ENCODE measurements at places on chromosomes 1 and 21. TPM values are rescaled to one million over a fixed set of nuclear protein-coding genes. Genes with fewer than 3 reads are reported as not detected.

Gene DMBX1
- polyA plus RNA-seq, result not detected

DNA sequence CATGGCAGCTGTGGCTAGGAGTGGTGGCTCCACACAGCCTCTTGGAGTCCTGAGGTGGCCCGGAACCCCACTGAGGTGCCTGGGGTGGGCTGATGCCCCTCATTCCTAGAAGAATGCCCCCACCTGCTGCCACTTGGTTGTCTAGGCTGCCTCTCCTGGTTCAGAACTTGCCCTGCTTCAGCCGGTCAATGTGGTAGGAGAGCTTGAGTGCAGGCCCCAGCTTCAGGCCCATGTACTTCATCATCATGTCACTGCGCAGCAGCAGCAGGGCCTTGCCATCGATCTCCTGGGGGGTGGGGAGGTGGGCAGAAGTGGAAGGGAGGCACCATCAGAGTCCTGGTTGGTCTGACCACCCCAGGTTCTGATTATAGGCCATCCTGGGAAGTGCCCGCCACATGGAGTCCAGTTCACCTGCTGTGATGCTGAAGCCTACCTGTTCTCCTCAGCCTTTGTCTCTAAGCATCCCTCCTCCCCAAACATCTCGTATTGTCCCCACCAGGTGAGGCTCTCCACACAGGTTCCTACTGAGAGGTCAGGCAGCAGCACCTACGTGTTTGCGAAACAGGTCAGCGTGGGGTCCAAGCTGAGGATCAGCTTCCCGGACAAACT is 6.6 kb upstream of the SLFNL1 start:
- H3K4me3 ChIP-seq, result no peak overlapping the region
- H3K4me1 ChIP-seq, result no peaks in the 10 kb centered on the region
- H3K27ac ChIP-seq, result no peak overlapping the region
- H3K36me3 ChIP-seq, result peaks cover 3% of the 10 kb centered on the region
- H3K27me3 ChIP-seq, result no peaks in the 10 kb centered on the region

GRCh38 chr21:44574457-44575306 is 1.2 kb downstream of the KRTAP10-4 start:
- no peaks in the 10 kb centered on the region for H3K36me3 ChIP-seq
- H3K4me1 ChIP-seq, result no peaks in the 10 kb centered on the region
- no peak overlapping the region for H3K4me3 ChIP-seq
- H3K27ac ChIP-seq, result no peak overlapping the region

Gene PDZK1
- 268 TPM for polyA plus RNA-seq

Gene TMEM240
- 1.6 TPM for polyA plus RNA-seq

Gene DHCR24
- polyA plus RNA-seq, result 162 TPM

GRCh38 chr1:212951947-212952640 is 1.8 kb downstream of the VASH2 start:
- peaks cover 26% of the 10 kb centered on the region for H3K27me3 ChIP-seq
- DNase-seq, result no peak
- H3K4me1 ChIP-seq, result no peaks in the 10 kb centered on the region
- no peak overlapping the region for H3K27ac ChIP-seq

Gene LSM10
- 51.9 TPM for polyA plus RNA-seq

DNA sequence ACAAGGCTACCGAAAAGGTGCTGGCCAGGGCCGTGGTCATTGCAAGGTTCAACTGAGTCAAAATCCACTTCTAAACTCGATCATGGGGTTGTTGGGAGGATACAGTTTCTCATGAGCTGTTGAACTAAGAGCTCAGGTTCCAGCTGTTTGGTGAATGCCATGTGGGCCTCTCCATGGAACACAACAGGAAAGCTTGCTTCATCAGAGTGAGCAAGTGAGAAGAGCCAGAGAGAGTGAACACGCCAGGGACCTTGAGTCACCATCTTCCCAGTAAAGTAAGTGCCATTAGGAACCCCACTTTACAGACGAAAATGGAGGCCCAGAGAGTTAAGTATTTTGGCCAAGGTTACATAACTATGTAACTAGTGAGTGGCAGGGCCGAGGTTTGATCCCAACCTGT is 475.1 kb upstream of the VAMP3 start:
- H3K27ac ChIP-seq, result no peak overlapping the region
- H3K36me3 ChIP-seq, result no peaks in the 10 kb centered on the region
- no peaks in the 10 kb centered on the region for H3K27me3 ChIP-seq

Gene GPATCH2
- polyA plus RNA-seq, result 21.9 TPM

Gene C1orf115
- 313 TPM for polyA plus RNA-seq

- no peaks in the 10 kb centered on the region for H3K27me3 ChIP-seq
- DNase-seq, result no peak
- H3K4me1 ChIP-seq, result no peaks in the 10 kb centered on the region
- H3K27ac ChIP-seq, result no peak overlapping the region
- H3K4me3 ChIP-seq, result no peak overlapping the region
These were observed 37.9 kb downstream of the RLF start for GRCh38 chr1:40199126-40199525.

- DNase-seq, result no peak
- no peaks in the 10 kb centered on the region for H3K36me3 ChIP-seq
- no peak overlapping the region for H3K4me3 ChIP-seq
- no peak overlapping the region for H3K27ac ChIP-seq
- peaks cover 19% of the 10 kb centered on the region for H3K4me1 ChIP-seq
These were observed 10.0 kb downstream of the NCF2 start for GRCh38 chr1:183580281-183580682.

Gene ICOSLG
- 3.3 TPM for polyA plus RNA-seq

DNA sequence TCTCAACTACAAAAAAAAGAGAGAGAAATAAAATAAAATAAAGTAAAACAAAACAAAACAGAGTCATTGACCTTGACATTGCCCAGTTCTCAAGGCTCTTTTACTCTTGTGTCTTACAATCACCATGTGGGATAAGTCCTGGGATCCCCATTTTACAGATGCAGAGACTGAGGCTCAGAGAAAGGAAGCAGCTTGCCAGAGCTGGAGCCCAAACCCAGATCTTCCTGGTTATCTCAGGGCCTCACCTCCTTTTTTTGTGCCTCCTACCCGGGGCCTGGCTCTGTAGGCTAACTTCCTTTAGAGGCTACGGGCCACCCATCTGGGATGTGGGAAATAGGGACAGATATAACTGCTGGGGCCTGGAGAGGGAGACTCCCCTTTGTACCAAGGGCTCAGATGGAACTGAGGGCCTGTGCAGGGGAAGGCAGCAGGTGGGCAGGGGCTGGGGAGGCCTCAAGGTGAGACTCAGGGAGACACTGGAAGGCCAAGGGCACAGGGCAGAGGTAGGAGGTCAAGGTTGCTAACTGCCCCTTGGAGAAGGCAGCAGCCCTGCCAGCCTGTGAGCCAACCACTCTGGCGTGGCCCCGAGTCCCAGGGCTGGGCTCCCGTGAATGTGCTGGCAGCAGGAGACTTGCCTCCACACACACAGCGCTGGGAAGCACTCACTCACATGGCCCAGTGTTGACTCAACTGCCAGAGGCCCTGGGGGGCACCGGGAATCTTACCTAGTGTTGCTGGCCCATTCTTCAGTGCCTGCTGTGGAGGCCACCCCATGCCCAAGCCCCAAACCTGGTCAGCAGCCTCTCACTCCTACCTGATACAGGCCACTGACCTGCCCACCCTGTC is 6.5 kb upstream of the ECE1 start:
- H3K36me3 ChIP-seq, result peaks cover 23% of the 10 kb centered on the region
- DNase-seq, result no peak
- H3K4me3 ChIP-seq, result no peak overlapping the region
- H3K4me1 ChIP-seq, result peaks cover 2% of the 10 kb centered on the region

Gene POFUT2
- polyA plus RNA-seq, result 34.4 TPM

GRCh38 chr1:182119631-182120030 is 58.1 kb upstream of the ZNF648 start:
- no peak for DNase-seq
- H3K4me3 ChIP-seq, result no peak overlapping the region
- peaks cover 3% of the 10 kb centered on the region for H3K4me1 ChIP-seq
- peaks cover 4% of the 10 kb centered on the region for H3K27me3 ChIP-seq

Gene BRDT
- not detected for polyA plus RNA-seq

Gene KRTAP26-1
- not detected for polyA plus RNA-seq

DNA sequence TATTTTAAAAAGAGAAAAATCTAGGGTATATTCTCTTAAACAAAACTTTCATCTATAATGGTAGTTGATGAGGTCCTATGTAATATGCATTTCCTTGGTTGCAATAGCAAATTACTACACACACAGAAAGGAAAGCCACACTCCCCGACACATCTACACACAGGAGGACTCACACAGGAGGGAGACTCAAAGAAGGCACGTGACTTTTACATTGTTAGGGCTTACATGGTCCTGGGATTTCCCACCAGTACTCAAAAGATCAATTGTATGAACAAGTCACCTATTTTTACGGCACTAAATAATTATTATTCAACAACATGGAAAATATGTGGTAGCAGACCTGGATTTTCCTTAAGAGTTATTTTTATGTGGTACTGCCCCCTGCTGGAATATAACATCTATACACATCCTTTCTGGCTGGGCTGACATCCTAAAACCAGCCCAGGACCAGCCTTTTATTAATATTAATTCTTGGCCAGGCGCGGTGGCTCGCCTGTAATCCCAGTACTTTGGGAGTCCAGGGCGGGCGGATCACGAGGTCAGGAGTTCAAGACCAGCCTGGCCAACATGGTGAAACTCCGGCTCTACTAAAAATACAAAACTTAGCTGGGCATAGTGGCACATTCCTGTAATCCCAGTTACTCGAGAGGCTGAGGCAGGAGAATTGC is 33.9 kb upstream of the LGALS8 start:
- no peaks in the 10 kb centered on the region for H3K36me3 ChIP-seq
- no peaks in the 10 kb centered on the region for H3K27me3 ChIP-seq
- no peak overlapping the region for H3K4me3 ChIP-seq
- no peak overlapping the region for H3K27ac ChIP-seq
- DNase-seq, result peak; percentile 60

Gene DPT
- polyA plus RNA-seq, result 0.89 TPM

DNA sequence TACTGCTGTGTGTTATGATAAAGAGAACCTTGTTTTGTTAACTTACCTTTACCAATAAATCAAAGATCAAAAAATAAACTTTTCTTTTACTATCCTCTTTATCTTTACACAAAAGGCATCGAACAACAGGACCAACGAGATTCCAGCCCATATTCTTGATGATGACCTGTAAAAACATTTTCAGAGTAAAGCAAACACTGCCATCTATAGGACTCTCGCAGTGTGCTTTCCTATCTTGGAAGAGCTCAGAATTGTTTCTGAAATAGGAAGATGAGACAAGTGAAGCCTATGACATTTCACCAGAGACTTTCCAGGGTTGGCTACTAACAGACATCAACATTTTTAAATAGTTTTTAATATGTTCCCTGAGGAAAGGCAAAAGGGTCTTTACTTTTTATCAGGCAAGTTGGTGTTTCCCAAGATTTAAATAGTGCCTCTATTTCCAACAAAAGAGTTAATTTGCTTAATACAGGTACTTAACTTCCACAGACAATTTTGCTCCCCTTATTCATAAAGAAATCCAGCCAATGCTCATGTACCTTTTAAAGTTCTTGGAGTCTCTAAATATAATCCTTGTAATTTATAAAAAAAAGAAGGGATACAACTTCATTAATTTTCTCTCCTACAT is 7.3 kb downstream of the GLMN start:
- no peak overlapping the region for H3K27ac ChIP-seq
- H3K36me3 ChIP-seq, result no peaks in the 10 kb centered on the region
- no peaks in the 10 kb centered on the region for H3K4me1 ChIP-seq
- no peaks in the 10 kb centered on the region for H3K27me3 ChIP-seq
- no peak overlapping the region for H3K4me3 ChIP-seq

GRCh38 chr1:237279629-237280028 is 237.6 kb downstream of the RYR2 start:
- H3K27ac ChIP-seq, result no peak overlapping the region
- H3K4me1 ChIP-seq, result no peaks in the 10 kb centered on the region
- no peak for DNase-seq
- no peaks in the 10 kb centered on the region for H3K36me3 ChIP-seq
- H3K27me3 ChIP-seq, result no peaks in the 10 kb centered on the region

GRCh38 chr1:159980076-159980475 is 26.0 kb upstream of the SLAMF9 start:
- H3K27ac ChIP-seq, result no peak overlapping the region
- H3K36me3 ChIP-seq, result peaks cover 14% of the 10 kb centered on the region
- DNase-seq, result no peak
- H3K4me3 ChIP-seq, result no peak overlapping the region
- no peaks in the 10 kb centered on the region for H3K27me3 ChIP-seq
- H3K4me1 ChIP-seq, result no peaks in the 10 kb centered on the region

Gene SMIM1
- 2.1 TPM for polyA plus RNA-seq

Gene KISS1
- 22.7 TPM for polyA plus RNA-seq

Gene CCDC190
- not detected for polyA plus RNA-seq

GRCh38 chr1:53122201-53122885 is 20.1 kb downstream of the SLC1A7 start:
- H3K27ac ChIP-seq, result peak overlapping the region; percentile 22
- DNase-seq, result no peak
- no peaks in the 10 kb centered on the region for H3K36me3 ChIP-seq
- H3K27me3 ChIP-seq, result no peaks in the 10 kb centered on the region
- H3K4me1 ChIP-seq, result peaks cover 60% of the 10 kb centered on the region

DNA sequence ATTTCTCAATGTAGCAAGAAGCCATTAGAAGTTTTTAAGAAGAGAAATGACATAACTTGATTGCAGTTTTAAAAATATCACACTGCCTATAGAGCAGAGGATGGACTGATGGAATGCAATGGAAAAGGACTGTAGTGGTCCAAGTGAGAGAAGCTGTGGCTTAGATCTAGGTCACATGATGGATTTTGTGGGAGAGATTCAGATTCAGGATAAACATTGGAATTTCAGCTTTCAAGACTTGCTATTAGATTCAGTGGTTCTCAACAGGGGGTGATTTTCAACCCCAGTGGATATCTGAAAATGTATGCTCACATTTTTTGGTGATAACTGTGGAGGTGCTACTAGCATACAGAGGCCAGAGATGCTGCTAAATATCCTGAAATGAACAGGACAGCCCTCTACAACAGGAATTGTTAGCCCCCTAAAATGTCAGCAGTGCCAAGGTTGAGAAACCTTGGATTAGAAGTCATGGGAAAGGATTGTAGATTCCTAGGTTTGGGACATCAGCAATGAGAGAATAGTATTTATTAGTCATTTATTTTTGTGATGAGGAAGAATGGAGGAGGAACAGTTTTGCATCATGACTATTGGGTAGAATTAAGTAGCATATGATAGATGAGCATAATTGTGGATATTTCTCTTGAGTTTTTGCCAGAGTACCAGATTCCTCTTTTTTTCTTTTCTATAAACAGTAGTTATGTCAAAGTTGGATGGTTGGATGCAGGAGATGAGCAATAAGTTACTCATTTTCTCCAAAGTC is 30.1 kb upstream of the KCNK2 start:
- H3K27ac ChIP-seq, result no peak overlapping the region
- no peak for DNase-seq
- H3K4me3 ChIP-seq, result no peak overlapping the region

- peak overlapping the region; percentile 99 for H3K27ac ChIP-seq
- H3K36me3 ChIP-seq, result peaks cover 2% of the 10 kb centered on the region
- DNase-seq, result peak; percentile 100
- H3K4me3 ChIP-seq, result peak overlapping the region; percentile 98
These were observed 1.7 kb downstream of the ZNF436 start for GRCh38 chr1:23367791-23368561.

Gene PRKAA2
- 0.48 TPM for polyA plus RNA-seq

Gene LRRN2
- polyA plus RNA-seq, result not detected

Gene TESK2
- polyA plus RNA-seq, result 22.1 TPM

Gene PTPN7
- polyA plus RNA-seq, result 8.9 TPM

Gene DNAI4
- 0.54 TPM for polyA plus RNA-seq

All from small intestine (tissue), 16 donors.